Peyer's patch (tissue), 4 donors: ENCODE measurements at places on chromosomes 6 and 20. TPM values are rescaled to one million over a fixed set of nuclear protein-coding genes. Genes with fewer than 3 reads are reported as not detected.

GRCh38 chr6:122712448-122713137 lies 66.9 kb upstream of the FABP7 start:
- no peaks in the 10 kb centered on the region for H3K4me1 ChIP-seq
- no peaks in the 10 kb centered on the region for H3K27me3 ChIP-seq
- DNase-seq: no peak

- no peak overlapping the region for H3K27ac ChIP-seq
- DNase-seq: no peak
Observed at GRCh38 chr20:19492687-19493336, 265.2 kb upstream of the RIN2 start.

Gene FLOT1
- total RNA-seq: 151 TPM

DNA sequence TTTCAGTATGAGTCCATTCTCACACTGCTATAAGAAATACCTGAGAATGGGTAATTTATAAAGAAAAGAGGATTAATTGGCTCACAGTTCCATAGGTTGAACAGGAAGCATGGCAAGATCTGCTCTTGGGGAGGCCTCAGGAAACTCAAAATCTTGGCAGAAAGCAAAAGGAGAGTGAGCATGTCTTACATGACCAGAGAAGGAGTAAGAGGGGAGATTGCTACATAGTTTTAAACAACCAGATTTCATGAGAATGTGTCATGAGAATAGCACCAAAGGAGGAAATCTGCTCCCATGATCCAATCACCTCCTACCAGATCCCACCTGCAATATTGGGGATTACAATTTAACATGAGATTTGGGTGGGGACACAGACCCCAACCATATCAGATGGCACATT lies 672.4 kb downstream of the HTR1B start:
- no peak overlapping the region for H3K4me3 ChIP-seq
- H3K27me3 ChIP-seq: no peaks in the 10 kb centered on the region
- H3K4me1 ChIP-seq: no peaks in the 10 kb centered on the region
- no peak overlapping the region for H3K27ac ChIP-seq

Gene DEFB132
- total RNA-seq: not detected

GRCh38 chr6:1591926-1592325 lies 17.8 kb upstream of the FOXC1 start:
- H3K36me3 ChIP-seq: no peaks in the 10 kb centered on the region
- no peak overlapping the region for H3K4me3 ChIP-seq
- no peaks in the 10 kb centered on the region for H3K27me3 ChIP-seq
- DNase-seq: no peak
- H3K4me1 ChIP-seq: no peaks in the 10 kb centered on the region

DNA sequence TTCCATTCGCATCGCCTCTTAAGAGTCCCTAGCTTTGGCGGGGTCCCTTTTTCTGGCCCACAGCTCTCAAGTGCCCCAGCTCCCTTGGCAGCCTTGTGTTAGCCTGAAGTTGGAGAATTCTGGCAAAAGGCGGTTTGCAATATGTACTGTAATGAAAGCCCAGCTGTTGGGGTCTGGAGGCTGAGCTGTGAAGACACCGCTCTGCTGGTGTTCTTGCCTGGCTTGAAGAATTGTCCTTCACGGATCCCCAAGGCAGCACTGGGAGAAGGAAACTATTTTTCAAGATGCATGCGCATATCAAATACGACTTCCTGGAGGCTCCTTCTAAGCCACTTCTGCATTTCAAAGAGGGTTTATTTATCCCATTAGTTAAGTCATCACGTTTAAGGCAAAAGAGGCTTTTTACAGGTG lies 21.4 kb upstream of the CITED2 start:
- H3K27me3 ChIP-seq: no peaks in the 10 kb centered on the region
- no peaks in the 10 kb centered on the region for H3K36me3 ChIP-seq
- H3K4me1 ChIP-seq: peaks cover 3% of the 10 kb centered on the region

DNA sequence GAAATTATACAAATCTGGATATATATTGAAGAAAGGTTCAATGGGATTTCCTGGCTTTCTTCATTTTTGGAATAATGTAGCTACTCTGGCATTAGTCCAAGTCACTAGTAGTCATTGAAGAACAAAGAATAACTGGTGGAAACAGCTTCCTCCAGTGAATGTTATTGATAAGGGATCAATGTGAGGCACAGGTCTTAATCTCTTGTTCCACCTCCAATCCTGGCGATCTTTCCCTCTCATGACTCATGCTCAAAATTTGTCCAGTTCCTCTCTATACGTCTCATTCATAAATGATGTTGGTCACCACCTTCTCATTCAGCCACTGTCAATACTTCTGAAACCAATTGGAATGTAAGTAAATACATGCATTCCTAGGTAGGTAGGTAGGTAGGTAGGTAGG lies 185.0 kb upstream of the BMP2 start:
- H3K4me3 ChIP-seq: no peak overlapping the region
- H3K27me3 ChIP-seq: no peaks in the 10 kb centered on the region
- DNase-seq: no peak

DNA sequence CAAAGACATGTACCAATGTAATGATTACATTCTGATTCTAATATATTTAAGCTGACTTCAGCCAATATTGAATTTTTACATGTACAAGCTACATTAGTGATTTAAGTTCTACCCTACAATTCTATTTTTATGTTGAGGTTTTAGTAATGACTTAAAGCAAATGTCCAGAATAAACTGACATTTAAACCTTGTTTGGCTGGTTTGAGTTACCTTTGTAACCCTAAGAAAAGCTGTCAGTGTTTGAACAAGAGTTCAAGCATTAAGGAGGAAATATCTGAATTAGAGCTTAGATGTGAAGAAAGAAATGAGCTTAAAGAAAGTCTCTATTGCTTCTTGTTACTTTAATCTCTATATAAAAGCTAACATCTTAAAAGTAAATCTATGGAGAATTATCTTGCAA lies 710.6 kb upstream of the EPHA7 start:
- no peak overlapping the region for H3K4me3 ChIP-seq
- no peak overlapping the region for H3K27ac ChIP-seq
- H3K4me1 ChIP-seq: no peaks in the 10 kb centered on the region
- H3K27me3 ChIP-seq: no peaks in the 10 kb centered on the region

Gene PROKR2
- not detected for total RNA-seq

- DNase-seq: no peak
- H3K36me3 ChIP-seq: peaks cover 12% of the 10 kb centered on the region
- H3K27me3 ChIP-seq: no peaks in the 10 kb centered on the region
- H3K4me1 ChIP-seq: peaks cover 10% of the 10 kb centered on the region
- H3K4me3 ChIP-seq: peak overlapping the region; percentile 68
Observed at GRCh38 chr6:28142446-28142845, 763 bp downstream of the ZKSCAN8 start.

GRCh38 chr6:124928851-124929250 lies 33.4 kb upstream of the RNF217 start:
- no peaks in the 10 kb centered on the region for H3K36me3 ChIP-seq
- no peaks in the 10 kb centered on the region for H3K27me3 ChIP-seq
- no peak for DNase-seq
- H3K4me3 ChIP-seq: no peak overlapping the region
- no peak overlapping the region for H3K27ac ChIP-seq
- no peaks in the 10 kb centered on the region for H3K4me1 ChIP-seq

Gene PLCB1
- 7.2 TPM for total RNA-seq

Gene FRK
- total RNA-seq: 24.6 TPM

DNA sequence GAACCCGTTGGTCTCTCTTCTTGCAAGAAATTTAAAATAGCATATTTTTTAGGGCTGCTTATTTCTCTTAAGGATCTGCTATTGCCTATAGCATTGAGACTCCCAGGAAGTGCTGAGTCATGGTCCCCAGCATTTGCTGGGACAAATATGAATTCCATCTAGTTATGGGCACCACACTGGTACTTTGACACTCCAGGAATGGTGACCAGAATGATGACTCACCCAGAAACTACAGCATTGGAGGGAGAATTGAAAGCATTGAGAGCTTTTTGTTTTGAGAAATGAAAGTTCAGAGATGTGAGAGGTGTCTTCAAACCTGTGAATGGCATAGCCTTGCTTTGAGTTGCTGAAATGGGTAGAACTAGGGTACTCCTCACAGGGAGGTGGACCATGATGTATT lies 699.7 kb downstream of the DHX35 start:
- no peaks in the 10 kb centered on the region for H3K27me3 ChIP-seq
- H3K4me3 ChIP-seq: no peak overlapping the region
- DNase-seq: peak; percentile 51
- H3K36me3 ChIP-seq: no peaks in the 10 kb centered on the region
- no peaks in the 10 kb centered on the region for H3K4me1 ChIP-seq

Gene TNXB
- total RNA-seq: 81.9 TPM

- H3K27me3 ChIP-seq: no peaks in the 10 kb centered on the region
- no peaks in the 10 kb centered on the region for H3K36me3 ChIP-seq
- DNase-seq: no peak
Observed at GRCh38 chr20:47741669-47742608, 43.3 kb downstream of the SULF2 start.

DNA sequence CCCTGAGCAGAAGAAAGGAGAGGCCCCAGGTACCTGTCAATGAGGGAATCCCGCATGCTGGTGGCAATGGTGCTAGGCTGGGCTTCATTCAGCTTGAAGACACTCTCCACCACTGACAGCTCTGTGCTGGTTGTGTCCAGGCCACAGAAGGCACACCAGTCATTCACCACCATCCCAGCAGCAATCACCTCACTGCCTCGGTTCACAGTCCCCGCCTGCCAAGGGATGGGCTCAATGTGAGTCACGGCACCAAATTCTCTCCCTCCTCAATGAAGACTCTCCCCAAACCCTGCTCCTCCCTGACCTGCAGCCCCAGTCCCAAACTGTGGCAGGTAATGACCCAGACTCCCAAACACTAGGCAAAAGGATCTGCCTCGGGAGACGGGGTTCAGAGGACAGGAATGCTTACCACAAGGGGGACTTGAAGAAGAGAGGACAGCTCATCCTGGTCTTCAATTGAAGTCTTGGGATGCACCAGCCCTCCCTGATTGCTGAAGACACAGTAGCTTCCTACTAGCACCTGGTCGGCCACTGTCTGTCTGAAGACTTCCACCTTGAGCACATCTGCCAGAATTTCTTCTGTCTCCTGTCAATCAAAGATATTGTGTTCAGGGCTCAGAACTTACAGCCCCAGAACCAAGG lies 1.7 kb upstream of the MMP24OS start:
- DNase-seq: no peak
- no peak overlapping the region for H3K4me3 ChIP-seq
- peaks cover 23% of the 10 kb centered on the region for H3K4me1 ChIP-seq
- no peaks in the 10 kb centered on the region for H3K27me3 ChIP-seq
- no peaks in the 10 kb centered on the region for H3K36me3 ChIP-seq
- no peak overlapping the region for H3K27ac ChIP-seq

Gene MPIG6B
- not detected for total RNA-seq

DNA sequence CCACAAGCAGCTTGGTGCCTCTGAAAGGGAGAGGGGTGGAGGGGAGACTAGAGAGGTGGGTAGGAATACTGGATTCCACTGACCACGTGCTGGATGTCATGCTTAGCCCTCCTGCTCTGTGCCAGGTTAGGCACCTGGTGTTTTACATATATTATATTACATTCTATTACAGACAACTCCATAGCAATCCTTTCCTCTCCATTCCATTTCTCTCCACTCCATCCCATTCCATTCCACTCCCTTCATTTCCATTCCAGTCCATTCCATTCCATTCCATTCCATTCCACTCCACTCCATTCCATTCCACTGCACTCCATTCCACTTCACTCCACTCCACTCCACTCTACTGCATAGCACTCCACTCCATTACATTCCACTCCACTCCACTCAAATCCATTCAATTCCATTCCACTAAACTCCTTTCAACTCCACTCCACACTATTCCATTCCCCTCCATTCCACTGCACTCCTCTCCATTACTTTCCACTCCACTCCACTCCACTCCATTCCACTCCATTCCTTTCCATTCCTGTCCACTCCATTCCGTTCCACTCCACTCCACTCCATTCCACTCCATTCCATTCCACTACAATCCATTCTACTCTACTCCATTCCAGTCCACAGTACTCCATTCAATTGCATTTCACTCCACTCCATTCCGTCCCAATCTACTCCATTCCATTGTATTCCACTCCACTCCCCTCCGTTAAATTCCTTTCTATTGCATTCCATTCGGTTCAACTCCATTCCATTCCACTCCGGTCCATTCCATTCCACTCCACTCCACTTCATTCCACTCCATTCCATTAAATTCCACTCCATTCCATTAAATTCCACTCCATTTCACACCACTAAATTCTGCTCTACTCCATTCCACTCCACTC lies 27.2 kb upstream of the DEFB125 start:
- no peak for DNase-seq
- no peaks in the 10 kb centered on the region for H3K4me1 ChIP-seq
- H3K27me3 ChIP-seq: no peaks in the 10 kb centered on the region

Gene ZC2HC1B
- not detected for total RNA-seq

GRCh38 chr6:149182262-149182661 lies 135.2 kb upstream of the TAB2 start:
- no peak for DNase-seq
- no peak overlapping the region for H3K27ac ChIP-seq
- H3K4me3 ChIP-seq: no peak overlapping the region
- no peaks in the 10 kb centered on the region for H3K36me3 ChIP-seq

Gene PLCG1
- 93.0 TPM for total RNA-seq

- DNase-seq: no peak
- H3K4me3 ChIP-seq: no peak overlapping the region
- no peaks in the 10 kb centered on the region for H3K27me3 ChIP-seq
- H3K4me1 ChIP-seq: no peaks in the 10 kb centered on the region
- no peaks in the 10 kb centered on the region for H3K36me3 ChIP-seq
Observed at GRCh38 chr6:89355511-89356194, 3.1 kb upstream of the UBE2J1 start.

Gene IFT52
- total RNA-seq: 15.7 TPM
